ENCODE measurements at places on chromosomes 4 and X. TPM values are rescaled to one million over a fixed set of nuclear protein-coding genes. Genes with fewer than 3 reads are reported as not detected.

DNA sequence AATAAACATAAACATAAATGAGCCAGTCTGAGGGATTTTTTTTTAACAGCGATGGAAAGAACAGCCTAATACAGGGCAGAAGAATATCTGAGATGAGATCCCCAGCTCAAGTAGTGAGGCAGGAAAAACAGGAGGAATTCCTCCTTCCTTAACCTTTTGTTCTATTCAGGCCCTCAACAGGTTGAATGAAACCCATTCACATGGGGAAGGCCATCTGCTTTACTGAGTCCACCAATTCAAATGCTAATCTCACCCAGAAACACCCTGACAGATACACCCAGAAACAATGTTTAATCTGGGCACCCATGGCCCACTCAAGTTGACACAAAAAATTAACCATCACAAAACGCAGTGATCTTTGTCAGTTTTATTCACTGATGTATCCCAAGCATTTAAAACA, 45.5 kb downstream of the SMIM31 start:
- H3K4me3 ChIP-seq, result no peak overlapping the region
- no peaks in the 10 kb centered on the region for H3K36me3 ChIP-seq
- DNase-seq, result no peak
- no peak overlapping the region for H3K27ac ChIP-seq
- H3K4me1 ChIP-seq, result peaks cover 8% of the 10 kb centered on the region
- H3K27me3 ChIP-seq, result no peaks in the 10 kb centered on the region

GRCh38 chr4:70836081-70836480, 3.6 kb downstream of the GRSF1 start:
- H3K27me3 ChIP-seq, result no peaks in the 10 kb centered on the region
- H3K27ac ChIP-seq, result no peak overlapping the region
- no peaks in the 10 kb centered on the region for H3K4me1 ChIP-seq
- DNase-seq, result no peak
- H3K4me3 ChIP-seq, result no peak overlapping the region

DNA sequence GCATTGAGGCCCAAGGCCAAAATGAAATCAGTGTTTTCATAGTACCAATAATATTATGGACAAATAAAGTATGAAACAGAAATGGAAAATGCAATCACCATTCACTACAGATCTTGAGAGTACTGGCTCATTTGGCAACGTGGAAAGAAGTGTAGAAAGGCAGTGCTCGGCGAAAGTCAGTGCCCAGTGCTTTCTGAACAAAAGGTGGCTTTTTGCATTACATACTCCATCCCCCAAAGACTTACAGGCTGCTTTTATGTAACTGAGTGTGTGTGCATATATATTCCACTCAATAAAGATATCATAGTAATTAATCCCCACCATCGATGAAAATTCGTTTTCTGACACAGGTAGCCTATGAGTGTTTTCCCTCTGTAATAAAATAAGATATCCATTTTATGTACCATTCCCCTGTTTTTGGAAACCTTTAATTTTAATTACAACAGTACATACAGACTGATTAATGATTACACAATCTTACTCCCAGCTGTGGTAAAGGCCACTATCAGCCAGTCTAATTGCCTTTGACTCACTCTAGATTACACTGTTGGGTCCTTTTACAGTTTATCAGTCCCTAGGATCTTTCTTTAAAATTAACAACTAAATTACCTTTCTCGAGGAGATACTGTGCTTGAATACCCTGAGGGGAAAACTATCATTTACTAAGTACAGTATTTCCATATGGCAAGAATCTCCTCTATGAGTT, 65.9 kb downstream of the MAD2L1 start:
- no peak for DNase-seq
- H3K4me3 ChIP-seq, result no peak overlapping the region
- no peaks in the 10 kb centered on the region for H3K27me3 ChIP-seq
- no peaks in the 10 kb centered on the region for H3K36me3 ChIP-seq
- no peaks in the 10 kb centered on the region for H3K4me1 ChIP-seq

GRCh38 chrX:128464116-128464515, 411.9 kb upstream of the ACTRT1 start:
- no peak overlapping the region for H3K27ac ChIP-seq
- no peak overlapping the region for H3K4me3 ChIP-seq
- no peak for DNase-seq
- no peaks in the 10 kb centered on the region for H3K4me1 ChIP-seq

The NSG1 gene
- not detected for total RNA-seq

The OTUD6A gene
- total RNA-seq, result not detected
